ENCODE measurements at places on chromosomes 3 and 15.

- no peak for DNase-seq
Measured at GRCh38 chr15:35738370-35738769, 192.4 kb upstream of the DPH6 start.

- DNase-seq, result no peak
Measured at GRCh38 chr3:112365035-112365434, 32.1 kb downstream of the CD200 start.

GRCh38 chr3:39232859-39233258 lies 40.5 kb upstream of the XIRP1 start:
- no peak for DNase-seq

- no peak for DNase-seq
Measured at GRCh38 chr3:107644631-107645030, 121.9 kb downstream of the BBX start.

DNA sequence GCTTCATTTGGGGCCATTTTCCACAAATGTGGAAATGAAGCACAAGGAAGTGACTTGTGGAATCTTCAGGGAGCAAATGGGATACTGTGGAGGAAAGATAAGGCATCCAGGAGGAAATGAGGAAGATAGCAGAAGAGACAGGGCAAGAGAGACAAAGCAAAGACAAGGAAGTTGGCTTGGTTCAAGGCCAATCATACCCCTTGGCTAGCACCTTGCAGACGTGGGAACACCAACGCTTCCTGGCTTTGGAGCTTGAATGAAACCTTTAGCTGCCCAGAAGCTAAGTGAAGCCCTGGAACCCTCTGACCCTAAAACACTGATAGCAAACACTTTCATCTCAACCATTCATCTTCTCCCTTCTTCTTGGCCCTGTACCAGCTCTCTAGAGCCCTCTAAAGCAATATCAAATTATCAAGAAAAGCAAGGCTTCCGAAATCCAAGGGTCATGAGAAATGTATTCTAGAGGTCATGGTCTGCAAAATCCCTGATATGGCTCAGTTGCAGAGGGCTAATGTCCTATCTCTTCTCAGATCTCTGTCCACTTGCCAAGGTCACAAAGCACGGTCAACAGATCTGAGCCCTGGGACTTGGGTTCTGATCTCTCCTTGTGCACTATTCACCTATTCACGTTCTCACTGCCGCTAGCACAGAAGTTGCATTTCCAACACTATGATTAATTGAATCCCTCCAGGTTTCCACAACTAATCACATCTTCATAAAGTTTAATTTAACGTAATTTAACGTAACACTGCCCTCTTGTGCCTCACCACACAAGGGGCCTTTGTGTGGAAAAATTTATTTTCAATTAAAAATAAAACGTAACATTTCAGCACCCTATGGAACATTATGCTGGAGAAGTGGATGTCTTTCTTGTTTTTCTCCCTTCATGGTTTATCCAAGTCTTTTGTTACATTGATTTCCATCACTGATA lies 557.6 kb upstream of the ADAMTS9 start:
- no peak for DNase-seq

GRCh38 chr3:52299247-52299878 lies 11.7 kb downstream of the GLYCTK start:
- DNase-seq, result no peak

DNA sequence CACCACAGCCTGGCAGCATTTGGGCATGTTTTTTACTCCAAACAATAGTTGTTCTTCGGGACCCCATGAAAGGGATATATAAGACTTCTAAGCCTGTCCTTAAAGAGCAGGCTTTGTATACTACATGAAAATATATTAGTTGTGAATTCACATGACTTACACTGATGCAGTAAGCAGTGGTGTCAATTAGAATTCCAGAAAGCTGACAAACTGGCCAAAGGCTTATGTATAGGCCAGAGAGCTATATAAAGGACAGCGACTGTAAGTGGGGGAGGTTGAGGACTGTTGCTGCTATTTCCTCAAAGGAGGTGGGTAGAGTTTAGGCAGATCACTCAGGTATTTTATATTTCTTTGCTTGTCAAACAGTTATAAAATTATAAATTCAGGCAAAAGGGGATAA lies 24.8 kb downstream of the KPNA4 start:
- no peak for DNase-seq

DNA sequence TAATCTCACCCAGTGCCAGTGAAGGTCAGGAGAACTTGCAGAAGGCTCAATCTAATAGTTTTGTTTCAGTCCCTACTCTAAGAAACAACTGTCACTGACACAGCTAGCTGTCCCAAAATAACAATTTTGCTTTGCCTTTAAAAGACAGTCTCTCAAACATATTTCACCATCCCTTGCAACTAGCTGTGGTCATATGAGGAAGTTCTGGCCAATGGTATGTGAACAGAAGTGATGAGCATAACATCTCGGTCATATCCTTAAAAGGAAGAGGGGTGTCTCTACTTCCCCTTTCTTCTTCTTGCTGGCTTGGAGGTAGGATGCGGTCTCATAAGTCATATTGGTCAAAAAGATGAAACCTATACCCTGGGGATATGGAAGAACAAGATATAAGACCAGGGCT lies 198.1 kb downstream of the NEK10 start:
- DNase-seq, result no peak

DNA sequence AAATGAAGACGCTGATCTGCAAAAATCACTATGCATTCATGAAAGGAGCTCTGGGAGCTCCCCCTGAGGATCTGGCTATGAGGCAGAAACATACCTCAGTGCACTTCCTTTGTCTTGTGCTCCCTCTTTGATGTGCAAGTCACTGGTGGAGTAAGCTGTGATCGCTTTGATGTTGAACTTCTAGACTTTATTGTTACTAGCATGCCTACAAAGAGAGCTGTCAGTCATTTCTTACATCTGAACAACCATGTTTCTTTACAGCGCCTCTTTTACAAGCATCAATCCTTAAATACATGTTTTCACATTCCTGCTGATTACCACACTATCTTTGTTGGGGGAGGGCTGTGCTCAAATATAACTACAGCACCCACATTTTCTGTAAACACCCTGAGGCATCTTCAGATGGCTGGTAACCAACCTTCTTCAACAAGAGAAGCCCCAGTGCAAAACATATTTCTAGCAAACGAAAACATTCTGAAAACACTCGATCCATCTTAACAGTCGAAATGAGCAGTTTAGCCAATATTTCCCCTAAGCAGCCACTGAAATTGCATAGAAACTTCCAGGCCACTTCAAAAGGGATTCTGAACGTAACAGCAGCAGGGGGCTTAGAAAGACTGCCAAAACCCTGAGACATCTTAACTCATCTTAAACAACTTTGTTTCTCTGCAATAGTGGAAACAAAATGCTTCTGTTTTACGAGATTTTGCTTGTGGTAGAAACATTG lies 101.9 kb upstream of the ICE2 start:
- DNase-seq, result no peak

DNA sequence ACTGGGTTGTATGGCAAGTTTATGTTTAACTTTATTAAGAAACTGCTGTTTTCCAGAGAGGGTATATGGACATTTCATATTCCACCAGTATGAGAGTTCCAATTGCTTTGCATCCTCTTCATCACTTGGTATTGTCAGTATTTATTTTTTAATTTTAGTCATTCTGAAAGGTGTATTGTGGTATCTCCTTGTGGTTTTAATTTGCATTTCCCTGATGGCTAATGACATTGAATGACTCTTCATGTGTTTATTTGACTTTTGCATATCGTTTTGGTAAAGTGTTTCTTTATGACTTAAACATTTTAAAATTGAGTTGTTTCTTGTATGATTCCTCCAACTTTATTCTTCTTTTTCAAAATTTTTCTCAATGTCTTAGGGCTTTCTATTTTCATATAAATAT lies 44.4 kb downstream of the IL1RAP start:
- no peak for DNase-seq

DNA sequence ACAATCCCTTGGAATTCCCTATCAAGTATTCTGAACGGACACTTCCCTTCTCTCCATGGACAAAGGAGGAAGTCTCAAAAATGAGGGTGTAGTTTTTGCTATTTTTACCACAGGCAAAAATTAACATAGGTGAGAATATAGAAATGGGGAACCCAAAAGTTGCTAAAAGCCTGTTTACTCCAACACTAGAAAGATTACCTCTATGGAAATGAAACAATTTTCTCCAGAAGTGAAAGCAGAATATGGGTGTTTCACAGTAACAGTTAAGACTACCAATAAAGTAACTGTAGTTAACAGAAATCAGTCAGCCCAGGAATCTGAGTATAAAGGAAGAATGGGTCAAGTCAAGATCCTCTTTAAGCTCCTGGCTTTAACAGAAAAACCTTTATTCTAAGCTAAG lies 9.3 kb downstream of the TRA2B start:
- no peak for DNase-seq

GRCh38 chr3:32104492-32104891 lies 1.9 kb upstream of the GPD1L start:
- no peak for DNase-seq

DNA sequence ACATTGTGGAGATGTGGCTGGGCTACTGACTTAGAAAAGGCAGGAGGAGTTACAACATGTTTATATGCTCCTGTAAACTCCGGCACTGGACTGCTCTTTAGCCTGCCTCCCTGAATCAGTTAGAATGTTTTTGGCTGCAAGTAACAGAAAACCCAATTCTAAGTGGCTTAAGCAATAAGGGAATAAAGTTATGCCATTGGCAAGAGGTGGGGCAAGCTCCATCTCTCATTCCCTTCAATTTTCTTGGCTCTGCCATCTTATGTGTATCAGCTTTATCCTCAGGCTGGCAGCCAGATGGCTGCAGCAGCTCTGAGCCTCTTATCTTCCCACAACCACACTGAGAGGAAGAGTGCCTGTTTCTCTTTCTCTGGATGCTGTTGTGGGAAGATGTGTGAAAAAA lies 22.4 kb upstream of the MEIS2 start:
- no peak for DNase-seq

DNA sequence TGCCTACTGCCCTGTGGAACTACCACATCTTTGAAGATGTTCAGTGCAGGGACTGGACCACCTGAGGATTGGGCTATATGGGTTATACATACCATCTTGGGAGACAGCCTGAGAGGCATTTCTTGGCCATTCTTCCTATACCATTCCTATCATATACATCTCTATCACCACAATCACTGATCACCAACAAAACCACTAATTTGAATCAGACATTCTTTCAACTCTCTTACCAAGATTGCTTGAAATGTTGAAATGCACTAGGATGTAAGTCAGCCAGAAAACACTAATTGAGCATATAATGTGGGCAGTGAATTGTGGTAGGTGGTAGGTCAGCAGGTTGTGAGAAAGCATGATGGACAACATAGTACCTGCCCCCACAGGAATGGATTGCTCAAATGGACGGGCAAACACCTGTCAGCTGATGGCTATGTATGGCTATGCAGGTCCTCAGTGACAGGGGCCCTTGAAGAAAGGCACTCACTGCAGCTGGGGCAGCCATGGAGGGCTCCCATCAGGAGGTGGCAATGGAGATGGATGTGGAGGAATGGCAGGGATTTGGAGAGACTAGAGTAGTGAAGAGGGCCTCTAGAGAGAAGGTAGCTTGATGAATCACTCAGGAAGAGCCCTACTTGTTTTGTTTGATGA lies 49.1 kb downstream of the AMOTL2 start:
- no peak for DNase-seq

GRCh38 chr3:908839-909238 lies 184.0 kb upstream of the CNTN6 start:
- no peak for DNase-seq

DNA sequence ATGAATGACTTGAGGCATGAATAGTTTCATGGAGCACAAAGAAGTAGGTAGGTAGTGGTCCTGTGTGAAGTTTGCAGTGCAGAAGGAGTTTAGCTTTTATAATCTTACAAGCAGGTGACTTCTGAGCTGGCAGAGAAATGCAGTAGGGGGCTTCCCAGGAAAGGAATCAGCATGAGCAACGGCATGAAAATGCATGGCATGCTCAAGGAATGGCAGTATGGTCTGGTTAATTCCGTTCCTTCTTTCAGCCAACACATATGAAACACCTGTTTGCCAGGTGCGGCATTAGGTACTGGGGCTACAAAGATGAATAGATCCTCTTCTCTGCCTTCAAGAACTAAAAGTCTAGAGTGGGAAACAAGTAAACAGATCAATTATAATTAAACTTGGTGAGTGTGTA lies 138.0 kb upstream of the BHLHE40 start:
- no peak for DNase-seq

- DNase-seq, result no peak
Measured at GRCh38 chr3:7307410-7307809, 446.5 kb downstream of the GRM7 start.

GRCh38 chr3:69032737-69033136 lies 19.3 kb upstream of the EOGT start:
- DNase-seq, result no peak

GRCh38 chr3:175608911-175609310 lies 749.8 kb downstream of the NAALADL2 start:
- DNase-seq, result no peak

DNA sequence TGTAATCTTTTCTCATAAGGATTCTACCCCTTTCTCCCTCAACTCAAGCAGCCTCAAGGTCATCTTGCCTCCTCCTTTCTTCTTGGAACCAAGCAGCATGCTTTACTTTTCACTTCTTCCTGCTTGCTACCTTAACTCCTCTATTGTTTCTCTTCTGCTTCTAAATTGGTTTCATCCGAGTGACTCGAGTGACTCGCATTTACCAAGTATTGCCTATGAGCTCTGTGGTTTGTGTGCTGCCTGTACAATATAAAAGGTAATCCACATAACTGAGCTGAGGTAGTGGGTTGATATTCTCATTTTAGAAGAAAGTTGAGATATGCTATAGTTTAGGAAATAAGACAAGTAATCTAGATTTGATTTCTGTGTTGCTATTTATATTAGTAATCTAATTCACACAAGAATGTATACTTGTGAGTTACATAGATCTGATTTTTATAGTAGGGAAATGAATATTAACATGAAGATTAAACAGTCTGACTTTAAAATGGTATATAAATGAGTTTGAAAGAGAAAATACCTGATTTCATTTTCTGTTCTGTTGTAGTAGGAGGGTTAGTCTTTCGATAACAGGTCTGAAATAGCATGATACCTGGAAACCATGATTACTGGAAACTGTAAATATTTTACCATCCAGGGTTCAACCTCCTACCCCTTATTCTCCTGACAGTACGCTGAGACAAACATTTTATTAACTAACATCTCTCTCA lies 5.5 kb downstream of the HHLA2 start:
- DNase-seq, result no peak

DNA sequence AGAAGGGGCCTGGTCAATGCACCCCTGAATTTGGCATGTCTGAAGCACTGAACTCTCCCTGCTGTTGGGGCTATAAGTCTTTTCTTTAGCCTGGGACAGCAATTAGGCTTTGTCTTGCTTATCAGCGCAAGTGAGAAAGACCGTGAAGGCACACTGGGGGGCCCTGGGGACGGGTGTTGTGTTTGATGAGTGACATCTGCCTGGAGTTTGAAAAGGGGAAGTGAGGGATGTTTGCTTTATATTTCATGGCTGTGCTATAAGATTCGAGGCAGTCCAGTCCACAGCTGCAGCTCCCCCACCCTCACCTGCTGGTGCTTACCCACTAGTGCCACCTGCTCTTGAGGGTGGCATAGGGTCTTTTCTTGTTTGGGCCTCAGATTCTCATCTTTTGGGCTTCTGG lies 44.8 kb downstream of the CEMIP start:
- DNase-seq, result no peak

DNA sequence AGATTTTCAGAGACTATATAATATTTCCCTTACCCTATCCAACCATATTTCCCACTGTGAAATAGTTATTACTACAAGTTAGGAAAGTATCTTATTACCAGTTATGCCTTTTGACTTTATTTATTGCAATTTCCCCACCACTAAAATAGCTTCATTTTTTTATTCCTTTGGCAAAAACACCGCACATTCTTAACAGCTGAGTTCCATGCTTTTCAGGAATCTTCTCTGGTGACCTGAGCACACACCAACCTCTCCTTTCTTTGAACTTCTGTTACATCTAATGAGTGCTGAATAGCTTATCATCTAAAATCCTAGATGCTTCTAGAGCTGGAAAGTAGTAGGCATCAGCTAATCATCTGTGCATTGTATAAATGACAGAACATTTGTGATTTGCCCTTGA lies 99.1 kb downstream of the UBE2E2 start:
- no peak for DNase-seq
